Natural killer cell treated with Interleukin-12 subunit alpha and Interleukin-12 subunit beta and Interleukin-15 and Interleukin-18, amount 100 ng/mL, for 72 hours (primary cell): ENCODE measurements at places on chromosomes 7 and 10. TPM values are rescaled to one million over a fixed set of nuclear protein-coding genes. Genes with fewer than 3 reads are reported as not detected.

DNA sequence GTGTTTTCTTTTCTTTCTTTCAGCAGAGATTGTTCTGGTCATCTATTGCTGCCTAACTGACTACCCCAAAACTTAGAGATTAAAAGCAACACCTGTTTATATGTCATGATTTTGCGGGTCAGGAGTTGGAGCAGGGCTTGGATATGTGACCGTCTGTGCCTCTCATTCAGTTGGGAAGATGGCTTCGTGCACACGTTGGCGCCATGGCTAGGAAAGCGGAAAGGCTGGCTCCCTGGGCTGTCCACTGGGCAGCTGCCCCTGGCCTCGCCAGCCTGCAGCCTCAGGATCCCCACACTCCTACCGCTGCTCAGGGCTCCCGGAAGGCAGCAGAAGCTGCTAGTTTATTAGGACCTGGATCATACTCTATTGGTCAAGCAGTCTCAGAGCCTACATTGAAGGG lies 638.1 kb upstream of the FOXK1 start:
- no peaks in the 10 kb centered on the region for H3K36me3 ChIP-seq
- no peak for DNase-seq
- no peaks in the 10 kb centered on the region for H3K4me1 ChIP-seq
- H3K27me3 ChIP-seq, result peaks cover 4% of the 10 kb centered on the region

GRCh38 chr7:6294839-6295238 lies 22.4 kb upstream of the CYTH3 start:
- no peaks in the 10 kb centered on the region for H3K4me1 ChIP-seq
- no peaks in the 10 kb centered on the region for H3K36me3 ChIP-seq
- no peak for DNase-seq
- H3K27ac ChIP-seq, result no peak overlapping the region

DNA sequence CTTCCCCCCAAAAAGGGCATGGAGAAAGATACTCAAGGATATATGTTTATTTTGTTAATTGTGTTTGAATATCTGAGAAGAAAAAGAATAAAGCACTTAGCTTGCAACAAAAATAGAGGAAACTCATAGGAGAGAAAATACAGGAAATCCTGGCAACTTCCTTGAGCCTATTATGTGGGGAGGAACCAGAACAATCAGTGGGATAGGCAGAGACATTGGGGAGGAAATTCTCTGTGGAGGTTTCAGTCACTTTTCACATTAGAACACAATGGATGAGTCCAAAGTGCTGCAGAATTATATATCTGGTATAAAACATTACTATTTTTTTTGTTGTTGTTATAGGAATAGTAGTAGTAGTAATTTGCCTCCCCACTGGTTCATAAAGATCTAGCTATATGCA lies 240.1 kb downstream of the THSD7A start:
- no peak for DNase-seq
- H3K4me3 ChIP-seq, result no peak overlapping the region
- no peak overlapping the region for H3K27ac ChIP-seq

The HGF gene
- total RNA-seq, result not detected

GRCh38 chr10:116888380-116889055 lies 39.2 kb downstream of the ENO4 start:
- H3K27me3 ChIP-seq, result peaks cover 9% of the 10 kb centered on the region
- no peaks in the 10 kb centered on the region for H3K36me3 ChIP-seq
- no peak overlapping the region for H3K4me3 ChIP-seq
- DNase-seq, result no peak
- H3K4me1 ChIP-seq, result no peaks in the 10 kb centered on the region

The ASB15 gene
- not detected for total RNA-seq

DNA sequence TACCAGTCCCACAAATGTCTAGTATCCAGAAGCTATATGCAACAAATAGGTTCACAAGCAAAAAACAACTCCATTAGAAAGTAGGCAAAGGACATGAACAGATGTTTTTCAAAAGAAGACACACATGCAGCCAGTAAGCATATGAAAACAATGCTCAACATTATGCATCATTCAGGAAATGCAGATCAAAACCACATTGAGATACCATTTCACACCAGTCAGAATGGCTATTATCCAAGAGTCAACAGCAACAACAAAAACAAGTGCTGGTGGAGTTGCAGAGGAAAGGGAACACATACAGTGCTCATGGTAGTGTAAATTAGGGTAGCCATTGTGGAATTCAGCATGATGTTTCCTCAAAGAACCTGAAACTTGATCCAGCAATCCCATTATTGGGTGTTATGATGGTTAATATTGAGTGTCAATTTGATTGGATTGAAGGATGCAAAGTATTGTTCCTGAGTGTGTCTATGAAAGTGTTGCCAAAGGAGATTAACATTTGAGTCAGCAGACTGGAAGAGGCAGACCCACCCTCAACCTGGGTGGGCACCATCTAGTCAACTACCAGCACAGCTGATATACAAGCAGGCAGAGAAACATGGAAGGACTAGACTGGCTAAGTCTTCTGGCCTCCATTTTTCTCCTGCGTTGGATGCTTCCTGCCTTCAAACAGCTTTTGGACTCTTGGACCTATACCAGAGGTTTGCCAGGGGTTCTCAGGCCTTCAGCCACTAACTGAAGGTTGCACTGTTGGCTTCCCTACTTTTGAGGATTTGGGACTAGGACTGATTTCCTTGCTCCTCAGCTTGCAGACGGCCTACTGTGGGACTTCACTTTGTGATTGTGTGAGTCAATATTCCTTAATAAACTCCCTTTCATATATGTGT lies 218.4 kb upstream of the SEMA3D start:
- no peak overlapping the region for H3K4me3 ChIP-seq
- no peaks in the 10 kb centered on the region for H3K27me3 ChIP-seq
- DNase-seq, result no peak

- no peak for DNase-seq
- H3K27me3 ChIP-seq, result no peaks in the 10 kb centered on the region
- H3K27ac ChIP-seq, result no peak overlapping the region
- no peaks in the 10 kb centered on the region for H3K36me3 ChIP-seq
- peaks cover 12% of the 10 kb centered on the region for H3K4me1 ChIP-seq
- H3K4me3 ChIP-seq, result no peak overlapping the region
These were observed 8.4 kb downstream of the NACAD start for GRCh38 chr7:45080265-45080957.

The BLNK gene
- total RNA-seq, result 1.0 TPM

The FRMPD2 gene
- total RNA-seq, result not detected

DNA sequence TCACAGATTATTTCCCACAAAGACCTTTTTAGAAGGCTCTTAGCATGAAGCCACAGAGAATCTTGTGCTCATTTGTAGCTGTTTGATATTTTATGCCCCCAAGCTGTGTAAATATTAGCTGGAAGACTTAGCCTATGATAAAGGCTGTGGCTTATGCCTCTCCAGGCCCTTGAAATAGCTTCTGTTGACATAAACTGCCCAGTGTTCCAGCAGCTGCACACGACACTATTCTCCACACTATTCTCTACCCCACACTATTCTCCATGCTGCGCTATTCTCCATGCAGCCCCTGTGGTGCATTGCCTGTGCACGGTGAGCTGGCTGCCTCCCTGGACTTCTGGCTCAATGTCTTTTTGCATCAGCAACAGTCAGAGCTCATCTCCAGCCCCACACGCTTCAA lies 13.1 kb downstream of the DDC start:
- no peaks in the 10 kb centered on the region for H3K4me1 ChIP-seq
- no peaks in the 10 kb centered on the region for H3K36me3 ChIP-seq
- DNase-seq, result no peak

DNA sequence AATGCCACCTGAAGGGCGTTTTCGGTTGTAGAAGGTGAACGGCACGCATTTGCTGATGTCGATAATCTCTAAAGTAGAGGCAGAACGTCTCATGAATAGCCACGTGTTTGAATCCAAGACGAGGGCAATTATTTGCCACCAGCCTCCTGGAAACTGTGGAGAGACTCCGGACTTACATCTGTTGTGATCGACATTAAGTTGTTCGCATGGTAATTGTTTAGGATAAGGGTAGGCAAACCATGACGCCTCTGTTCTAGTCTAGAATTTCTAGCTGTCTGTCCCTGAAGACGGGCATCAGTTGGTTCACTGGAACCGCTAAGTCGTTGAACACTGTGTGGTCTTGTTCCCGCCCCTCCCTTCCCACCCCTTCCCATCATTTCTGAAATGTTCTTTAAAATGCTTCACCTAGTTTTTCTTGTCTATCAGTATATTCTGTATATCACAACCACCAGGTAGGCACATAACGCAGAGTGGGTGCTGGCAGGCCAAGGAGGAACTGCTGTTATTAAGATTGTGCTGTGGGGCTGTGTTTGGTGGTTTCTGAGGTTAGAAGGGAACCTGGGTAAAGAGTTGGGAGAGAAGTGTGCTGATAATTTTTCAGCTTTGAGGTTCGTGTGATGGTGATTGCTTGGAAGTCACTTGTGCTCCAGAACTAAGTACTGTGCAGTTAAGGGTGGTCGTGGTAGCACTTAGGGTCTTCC lies 1.2 kb downstream of the UBE3C start:
- peaks cover 25% of the 10 kb centered on the region for H3K36me3 ChIP-seq
- no peak for DNase-seq
- peaks cover 42% of the 10 kb centered on the region for H3K4me1 ChIP-seq
- peak overlapping the region; percentile 75 for H3K27ac ChIP-seq
- no peaks in the 10 kb centered on the region for H3K27me3 ChIP-seq

- no peaks in the 10 kb centered on the region for H3K27me3 ChIP-seq
- no peak for DNase-seq
- H3K4me1 ChIP-seq, result peaks cover 43% of the 10 kb centered on the region
- H3K36me3 ChIP-seq, result no peaks in the 10 kb centered on the region
- H3K4me3 ChIP-seq, result peak overlapping the region; percentile 62
These were observed 19.6 kb downstream of the SGMS1 start for GRCh38 chr10:50604049-50604640.

GRCh38 chr7:28748933-28749584 lies 209.1 kb downstream of the TRIL start:
- no peak for DNase-seq
- H3K4me3 ChIP-seq, result no peak overlapping the region
- H3K36me3 ChIP-seq, result no peaks in the 10 kb centered on the region
- H3K4me1 ChIP-seq, result no peaks in the 10 kb centered on the region
- H3K27ac ChIP-seq, result no peak overlapping the region

GRCh38 chr7:81300753-81301152 lies 381.9 kb upstream of the SEMA3C start:
- H3K4me1 ChIP-seq, result no peaks in the 10 kb centered on the region
- no peak overlapping the region for H3K4me3 ChIP-seq
- no peaks in the 10 kb centered on the region for H3K36me3 ChIP-seq

DNA sequence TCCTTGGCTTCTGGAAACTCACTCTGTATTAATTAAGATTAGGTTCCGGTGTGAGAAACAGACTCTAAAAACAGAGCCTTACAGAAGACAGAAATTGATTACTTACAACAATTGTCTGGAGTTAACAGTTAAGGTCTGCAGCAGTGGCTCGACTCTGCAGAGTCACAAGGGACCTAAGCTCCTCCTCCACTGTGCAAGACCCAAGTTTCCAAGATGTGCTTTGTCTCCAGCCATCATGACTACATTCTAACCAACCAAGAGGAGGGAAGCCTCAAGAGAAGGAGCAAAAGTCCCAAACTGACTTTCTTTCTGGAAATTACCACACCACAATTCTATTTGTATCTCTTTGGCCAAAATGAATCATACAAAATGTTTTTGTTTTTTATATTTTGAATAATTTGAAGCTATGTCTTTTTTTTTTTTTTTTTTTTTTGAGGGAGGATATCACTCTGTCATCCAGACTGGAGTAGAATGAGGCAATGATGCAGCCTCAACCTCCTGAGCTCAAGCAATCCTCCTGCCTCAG lies 14.2 kb upstream of the ODAD2 start:
- no peak overlapping the region for H3K4me3 ChIP-seq
- H3K27ac ChIP-seq, result no peak overlapping the region
- H3K4me1 ChIP-seq, result no peaks in the 10 kb centered on the region
- H3K27me3 ChIP-seq, result peaks cover 22% of the 10 kb centered on the region

- no peaks in the 10 kb centered on the region for H3K36me3 ChIP-seq
- no peak for DNase-seq
- peaks cover 26% of the 10 kb centered on the region for H3K27me3 ChIP-seq
- H3K27ac ChIP-seq, result no peak overlapping the region
These were observed 56.4 kb downstream of the ICA1 start for GRCh38 chr7:8205537-8205936.

The PRKG1 gene
- total RNA-seq, result not detected

The EEPD1 gene
- 0.26 TPM for total RNA-seq

The CYP3A7 gene
- not detected for total RNA-seq

The FXYD4 gene
- not detected for total RNA-seq
